ENCODE measurements at places on chromosomes 12 and 14.

- DNase-seq: no peak
These were observed 6.5 kb downstream of the PRICKLE1 start for GRCh38 chr12:42583016-42583415.

DNA sequence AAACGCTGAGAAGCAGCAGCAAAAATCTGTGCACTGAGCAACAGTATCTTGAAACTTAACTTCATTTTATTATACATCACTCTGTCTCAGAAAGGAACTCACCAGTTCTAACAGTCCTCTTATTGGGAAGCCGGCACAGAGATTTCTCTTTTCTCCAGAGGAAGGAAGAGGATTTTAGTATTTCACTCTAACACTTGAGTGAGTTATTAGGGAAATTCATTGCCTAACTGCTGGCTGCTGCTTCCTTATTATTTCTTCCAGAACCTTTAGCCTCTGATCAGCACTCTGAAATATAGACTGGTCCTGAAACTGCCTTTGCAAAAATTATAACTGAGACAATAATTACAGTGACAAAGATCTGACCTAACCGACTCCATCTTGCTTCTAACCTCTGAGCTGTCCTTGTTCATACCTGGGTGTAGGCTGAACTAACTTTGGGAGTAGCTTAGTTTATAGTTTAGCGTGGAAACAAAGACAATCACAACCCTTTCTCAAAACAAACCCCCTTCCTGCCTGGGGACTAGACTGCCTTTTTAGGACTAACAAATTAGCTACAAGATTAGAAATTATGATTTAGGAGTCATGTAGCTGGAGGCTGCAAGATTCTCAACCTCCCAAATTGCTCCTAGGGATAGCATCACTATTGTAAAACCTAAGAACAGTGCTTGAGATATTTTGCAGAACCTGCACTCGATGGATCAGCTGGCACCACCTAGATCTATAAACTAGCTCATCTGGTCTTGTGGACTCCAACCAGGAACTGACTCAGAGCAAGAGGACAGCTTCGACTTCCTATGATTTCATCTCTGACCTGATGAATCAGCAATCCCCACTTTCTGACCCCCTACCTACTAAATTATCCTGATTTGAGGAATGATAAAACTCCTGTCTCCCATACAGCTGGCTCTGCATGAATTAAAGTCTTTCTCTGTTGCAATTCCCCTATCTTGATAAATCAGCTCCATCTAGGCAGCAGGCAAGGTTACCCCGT lies 117.5 kb downstream of the DYRK2 start:
- DNase-seq: no peak

- DNase-seq: no peak
These were observed at the start of gene TAC3 for GRCh38 chr12:57016348-57016747. TAC3 (minus strand) TSS chr12:57016529; CDS start chr12:57015797, 732 bp downstream.

DNA sequence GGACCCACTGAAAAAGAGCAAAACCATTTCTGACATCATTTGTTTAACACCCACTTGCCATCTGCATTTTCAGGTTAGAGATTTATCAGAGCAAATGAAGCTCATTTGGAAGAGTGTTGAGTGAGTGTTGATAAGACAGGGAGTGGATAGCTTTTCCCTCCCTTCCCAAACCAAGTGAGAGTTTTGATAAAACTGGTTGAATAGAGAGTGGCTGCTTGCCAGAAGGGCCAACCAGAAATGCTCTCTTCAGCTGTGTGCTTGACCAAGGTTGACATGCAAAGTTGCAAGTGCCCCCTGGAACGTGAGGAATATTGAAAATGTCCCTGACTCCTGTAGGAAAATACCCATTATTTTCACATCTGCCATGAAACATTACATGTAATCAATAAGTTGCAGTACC lies 1487.0 kb upstream of the FLRT2 start:
- DNase-seq: no peak

DNA sequence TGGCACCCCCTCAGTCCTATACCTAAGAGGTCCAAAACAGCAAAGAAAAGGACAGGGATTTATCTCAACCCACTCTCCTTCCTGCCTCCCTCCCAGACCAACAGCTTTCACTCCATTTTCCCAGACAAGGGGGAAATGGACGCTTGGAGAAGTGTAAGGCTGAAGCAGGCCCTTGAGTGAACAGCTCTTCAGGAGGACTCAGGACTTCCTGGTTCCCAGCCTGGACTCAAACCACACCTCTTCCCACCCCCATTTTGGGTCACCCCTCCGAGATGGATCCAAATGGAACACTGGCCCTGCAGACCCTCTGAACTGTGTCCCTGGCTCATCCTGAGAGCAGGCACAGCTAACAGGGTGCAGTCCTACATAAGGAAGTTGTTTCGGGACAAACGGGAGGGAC lies 2.7 kb downstream of the KMT2D start:
- no peak for DNase-seq

DNA sequence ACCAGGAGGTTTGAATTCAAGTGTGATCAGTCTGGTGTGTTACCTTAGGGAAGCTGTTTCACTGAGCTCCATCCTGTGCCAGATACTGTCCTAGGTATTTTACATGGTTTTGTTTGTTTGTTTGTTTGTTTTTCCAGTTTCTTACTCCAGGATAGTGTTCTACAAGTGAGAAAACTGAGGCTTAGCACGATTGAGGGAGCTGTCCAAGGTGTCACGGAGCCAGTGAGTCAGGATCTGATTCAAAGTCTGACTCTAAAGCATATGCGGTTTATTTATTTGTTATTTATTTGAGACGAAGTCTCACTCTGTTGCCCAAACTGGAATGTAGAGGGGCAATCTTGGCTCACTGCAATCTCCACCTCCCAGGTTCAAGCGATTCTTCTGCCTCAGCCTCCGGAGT lies 79.7 kb upstream of the GNG2 start:
- no peak for DNase-seq

DNA sequence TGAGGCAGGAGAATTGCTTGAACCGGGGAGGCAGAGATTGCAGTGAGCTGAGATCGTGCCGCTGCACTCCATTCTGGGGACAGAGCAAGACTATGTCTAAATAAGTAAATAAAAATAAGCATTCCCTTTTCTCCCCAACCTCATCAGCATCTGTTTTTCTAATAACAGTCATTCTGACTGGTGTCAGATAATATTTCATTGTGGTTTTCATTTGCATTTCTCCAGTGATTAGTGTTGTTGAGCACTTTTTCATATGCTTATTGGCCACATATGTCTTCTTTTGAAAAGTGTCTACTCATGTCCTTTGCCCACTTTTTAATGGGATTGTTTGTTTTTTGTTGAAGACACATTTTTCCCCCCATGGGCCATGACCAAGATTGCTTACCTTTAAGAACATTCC lies 243.2 kb downstream of the ADAMTS20 start:
- DNase-seq: no peak
